ENCODE measurements at places on chromosomes 2 and 18. TPM values are rescaled to one million over a fixed set of nuclear protein-coding genes. Genes with fewer than 3 reads are reported as not detected.

GRCh38 chr2:5749347-5749746, 57.2 kb downstream of the SOX11 start:
- no peak for DNase-seq

DNA sequence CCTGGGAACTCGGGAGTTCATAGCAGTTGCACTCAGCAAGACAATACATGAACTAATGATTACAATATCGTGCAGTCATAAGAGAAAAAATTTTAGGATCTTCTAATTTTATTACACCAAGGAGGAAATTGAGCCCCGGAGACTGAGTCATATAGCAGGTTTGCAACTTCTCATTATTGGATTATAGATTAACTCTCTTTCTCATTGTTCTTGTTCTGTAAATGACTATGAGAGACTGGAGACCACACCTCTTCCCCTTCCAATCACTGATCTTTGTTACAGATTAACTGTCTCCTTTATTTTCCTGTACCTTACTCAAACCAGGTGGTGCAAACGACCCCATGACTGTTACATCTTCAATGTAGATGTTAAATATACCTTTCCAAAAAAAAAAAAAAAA, 435.8 kb upstream of the DDX18 start:
- no peak for DNase-seq

DNA sequence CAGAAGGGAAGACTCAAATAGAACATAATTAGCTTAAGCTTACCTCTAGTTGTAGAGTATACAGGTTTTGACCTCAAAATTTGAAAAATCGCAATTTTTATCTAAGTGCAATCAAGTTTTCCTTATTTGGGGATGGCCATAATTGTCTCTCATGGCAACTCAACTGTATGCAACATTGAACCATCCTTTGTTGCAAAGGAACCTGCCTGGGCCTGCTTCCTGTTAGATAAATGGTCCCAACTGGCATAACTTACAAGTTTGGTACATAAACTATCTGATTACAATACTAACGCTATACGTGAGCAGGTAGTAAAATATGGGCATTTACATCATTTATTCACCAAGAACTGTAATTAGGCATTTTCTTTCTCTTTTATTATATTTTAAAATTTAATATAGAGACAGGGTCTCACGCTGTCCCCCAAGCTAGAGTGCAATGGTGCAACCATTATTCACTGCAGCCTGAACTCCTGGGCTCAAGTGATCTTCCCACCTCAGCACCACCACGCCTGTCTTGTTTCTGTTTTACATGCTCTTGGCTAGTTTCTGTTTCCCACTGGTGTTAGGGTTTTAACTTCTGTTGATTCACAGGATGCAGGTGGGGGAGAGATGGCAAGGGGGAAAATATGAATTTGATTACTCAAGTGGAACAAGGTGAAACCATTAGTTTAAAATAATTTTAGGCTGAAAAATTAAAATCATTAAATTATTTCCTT, 55.3 kb upstream of the B3GNT2 start:
- no peak for DNase-seq

GRCh38 chr2:144519934-144520731, at the start of gene ZEB2:
Gene ZEB2 (minus strand): TSS chr2:144520119. CDS start chr2:144517350, 2,769 bp downstream.
- peak; percentile 91 for DNase-seq

DNA sequence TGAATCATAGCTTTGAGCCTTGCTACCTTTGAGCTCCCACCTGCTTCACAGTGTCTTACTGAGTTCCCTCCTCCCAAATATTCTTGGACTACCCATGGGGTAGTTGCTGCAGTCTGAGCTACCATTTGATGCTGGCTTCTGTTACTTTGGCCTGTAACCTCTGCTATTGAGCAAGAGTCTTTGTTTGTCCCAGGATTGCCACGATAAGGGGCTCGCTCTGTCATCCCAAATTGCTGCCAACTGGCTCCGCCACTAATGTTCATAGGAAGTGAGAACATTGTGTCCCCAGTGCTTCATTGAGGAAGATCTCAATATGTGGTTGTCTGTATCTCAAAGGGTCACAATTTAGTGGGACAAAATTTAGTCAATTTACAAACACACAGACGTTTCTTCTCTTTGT, 103.8 kb downstream of the TRIM43 start:
- DNase-seq, result no peak

The SULT1C4 gene
- total RNA-seq, result not detected

The PLB1 gene
- total RNA-seq, result 1.6 TPM

Data from RPMI7951 (cell line).